ENCODE measurements at places on chromosomes 1 and 21.

GRCh38 chr1:87329051-87329525, 408 bp downstream of the LMO4 start:
- no peak for DNase-seq

GRCh38 chr21:44952116-44952928, 12.5 kb downstream of the SLX9 start:
- DNase-seq = no peak

- no peak for DNase-seq
These were observed 2.8 kb upstream of the ENAH start for GRCh38 chr1:225655509-225656258.

- no peak for DNase-seq
These were observed 74.3 kb downstream of the TNFSF18 start for GRCh38 chr1:172976222-172977041.

DNA sequence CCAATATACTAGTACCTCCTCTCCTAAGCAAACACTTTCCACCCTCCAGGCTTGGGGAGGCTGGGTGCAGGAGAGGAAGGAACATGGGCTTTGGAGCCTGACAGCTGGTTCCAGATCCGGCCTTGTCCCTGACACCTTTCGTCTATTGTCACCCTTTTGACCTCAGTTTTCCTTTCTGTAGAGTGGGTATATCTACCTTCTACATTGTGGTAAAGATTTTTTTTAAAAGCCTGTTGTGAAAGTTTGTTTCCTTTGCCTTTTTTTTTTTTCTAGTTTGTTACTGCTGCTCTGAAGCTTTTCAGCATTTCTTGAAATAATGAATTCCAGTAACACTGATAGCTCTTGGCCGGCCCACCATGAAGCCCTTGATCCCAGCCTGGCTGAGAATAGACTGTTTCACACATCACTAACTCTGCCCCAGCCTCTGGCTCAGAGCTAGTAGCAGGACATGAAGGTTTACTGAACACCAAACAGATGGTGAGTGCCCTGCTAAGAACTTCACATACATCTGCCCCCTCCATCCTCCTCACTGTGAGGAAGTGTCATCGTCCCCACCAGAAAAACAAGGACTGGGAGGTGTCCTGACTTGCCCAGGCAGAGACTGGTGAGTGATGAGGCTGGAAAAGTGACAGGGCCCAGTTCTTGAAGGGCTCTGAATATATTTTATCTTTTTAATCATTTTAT, 33.0 kb upstream of the ID3 start:
- DNase-seq = no peak

DNA sequence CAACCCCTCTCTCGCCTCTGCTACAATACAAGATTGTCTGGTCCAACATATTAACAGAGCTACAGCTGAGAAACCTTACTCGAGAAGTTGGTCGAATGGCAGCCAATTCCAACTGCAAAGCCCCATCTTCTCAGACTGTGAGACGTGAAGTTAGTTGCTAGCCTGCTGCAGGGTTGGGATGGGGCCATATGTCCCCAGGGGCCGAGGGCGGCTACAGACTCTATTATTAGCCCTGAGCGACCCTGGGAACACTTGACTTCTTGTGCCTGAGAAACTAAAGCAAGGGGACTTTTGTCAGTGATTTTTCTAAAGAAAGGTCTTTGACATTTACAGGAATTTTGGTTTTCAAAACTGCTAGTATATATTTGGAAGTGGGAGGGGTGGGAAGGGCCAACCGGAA, 13.7 kb downstream of the NCF2 start:
- no peak for DNase-seq

DNA sequence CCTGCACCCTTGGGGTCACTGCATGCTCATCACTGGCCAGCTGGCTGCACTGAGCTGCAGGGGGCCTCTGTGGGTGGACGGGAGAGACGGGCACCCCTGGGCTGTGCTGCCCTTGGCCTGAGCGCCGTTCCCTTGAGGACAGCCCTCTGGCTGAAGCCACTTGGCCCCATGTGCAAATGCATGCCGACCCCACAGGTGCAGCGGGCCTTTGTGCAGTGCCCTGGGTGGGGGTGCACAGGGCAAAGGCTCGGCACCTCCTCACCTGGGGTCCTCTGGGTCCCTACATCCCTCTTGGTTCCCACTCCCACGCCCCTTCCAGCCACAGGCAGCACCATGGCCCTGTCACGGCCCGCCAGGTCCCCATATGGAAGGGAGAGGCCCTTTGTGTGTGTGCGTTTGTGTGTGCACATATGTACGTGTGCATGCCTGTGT, 41.3 kb downstream of the COQ8A start:
- DNase-seq = no peak

All from GM18507 (cell line).